Stimulated activated CD4-positive, alpha-beta T cell treated with anti-CD3 and anti-CD28 coated beads, Interleukin-1b, Interleukin-23, amount 100 ng/mL, for 1 hour (primary cell): ENCODE measurements at places on chromosomes 13 and 19.

GRCh38 chr13:103134271-103134670 is 68.1 kb upstream of the SLC10A2 start:
- DNase-seq = no peak

- DNase-seq = no peak
Measured at GRCh38 chr13:21826214-21827015, 155.5 kb downstream of the FGF9 start.

GRCh38 chr13:60169239-60170031 is 5.7 kb upstream of the DIAPH3 start:
- no peak for DNase-seq

DNA sequence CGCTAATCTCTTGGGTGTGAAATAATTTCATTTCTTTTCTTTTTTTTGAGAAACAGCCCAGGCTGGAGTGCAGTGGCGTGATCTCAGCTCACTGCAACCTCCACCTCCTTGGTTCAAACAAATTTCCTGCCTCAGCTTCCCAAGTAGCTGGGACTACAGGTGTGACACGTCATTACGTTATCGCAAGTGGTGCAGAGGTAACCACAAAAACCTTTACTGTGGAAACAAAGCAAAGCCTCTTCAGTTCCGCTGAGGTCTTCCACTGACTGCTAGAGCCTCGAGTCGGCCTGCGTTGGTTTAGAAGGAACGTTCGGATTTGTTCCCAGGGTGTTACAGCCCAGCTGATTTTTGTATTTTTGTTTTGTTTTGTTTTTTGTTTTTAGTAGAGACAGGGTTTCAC is 2.0 kb upstream of the ZNF784 start:
- no peak for DNase-seq

DNA sequence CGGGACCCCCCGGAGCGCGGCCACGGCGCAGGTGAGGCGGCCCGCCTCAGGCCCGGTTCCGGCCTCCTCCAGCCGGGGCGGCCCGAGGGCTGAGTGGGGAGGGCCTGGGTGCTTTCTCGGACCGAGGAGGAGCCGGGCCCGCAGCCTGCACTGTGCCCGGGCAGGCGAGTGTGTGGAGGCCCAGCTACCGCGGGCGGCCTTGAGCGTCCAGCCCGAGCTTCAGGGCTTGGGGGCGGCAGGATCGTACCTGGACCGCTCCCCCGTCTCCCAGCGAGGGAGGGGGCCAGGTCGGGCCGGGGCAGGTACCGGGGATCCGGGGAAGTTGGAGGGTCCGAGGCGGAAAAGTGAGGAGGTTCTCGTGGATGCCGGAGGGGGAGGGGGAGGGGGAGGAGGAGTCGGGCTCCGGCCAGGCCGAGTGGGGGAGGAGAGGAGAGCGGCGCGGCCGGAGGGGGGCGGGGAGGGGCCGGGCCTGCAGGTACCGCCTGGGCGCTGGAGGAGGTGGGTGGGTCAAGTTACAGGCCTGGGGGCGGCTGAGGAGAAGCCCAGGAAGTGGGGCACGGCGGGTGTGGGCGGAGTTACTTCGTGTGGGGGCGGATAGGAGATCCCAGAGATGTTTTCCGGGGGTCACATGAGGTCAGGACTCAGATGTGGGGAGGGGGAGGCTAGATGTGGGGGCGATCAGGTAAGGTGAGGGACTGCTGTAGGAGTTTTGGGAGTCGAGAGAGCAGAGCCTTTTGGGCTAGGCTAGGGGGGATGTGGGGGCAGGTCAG is 545 bp downstream of the NACC1 start:
- DNase-seq = no peak

DNA sequence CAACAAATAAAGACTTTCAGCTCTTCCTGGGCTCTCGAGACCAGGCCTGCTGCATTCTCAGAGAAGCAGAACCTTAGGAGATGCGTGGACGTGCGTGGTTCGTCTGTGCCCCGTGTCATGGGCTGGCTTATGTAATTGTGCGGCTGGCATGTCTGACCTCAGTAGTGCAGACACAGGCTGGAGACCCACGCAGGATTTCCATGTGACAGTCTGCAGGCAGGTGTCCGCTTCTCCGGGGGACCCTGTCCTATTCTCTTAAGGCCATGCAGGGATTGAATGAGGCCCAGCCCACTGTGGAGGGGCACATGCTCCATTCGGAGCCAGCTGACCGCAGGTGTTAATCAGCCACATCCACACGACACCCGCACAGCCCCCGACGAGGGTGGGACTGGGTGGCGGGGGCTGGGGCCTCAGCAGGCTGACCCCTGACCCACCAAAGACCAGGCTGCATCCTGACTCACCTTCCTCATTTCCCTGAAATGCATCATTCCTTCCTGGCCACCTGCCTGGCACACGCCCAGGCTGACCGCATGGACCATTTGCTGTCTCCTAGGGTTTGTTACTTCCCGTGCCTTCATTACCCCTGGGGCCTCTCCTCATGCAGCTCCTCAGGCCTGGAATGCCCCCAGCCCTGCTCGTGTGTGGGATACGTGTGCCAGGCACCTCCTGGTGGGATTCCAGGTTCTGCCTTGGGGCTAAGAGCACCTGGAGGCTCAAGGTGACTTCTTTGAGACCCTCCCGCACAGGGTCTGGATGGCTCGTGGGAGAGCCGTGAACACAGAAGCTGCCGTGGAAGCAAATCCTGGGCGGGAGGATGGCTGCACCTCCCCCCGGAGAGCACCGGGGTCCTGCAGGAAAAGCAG is 10.7 kb upstream of the MCF2L start:
- no peak for DNase-seq

- no peak for DNase-seq
Measured at GRCh38 chr19:8311461-8312260, 3.5 kb upstream of the CD320 start.

DNA sequence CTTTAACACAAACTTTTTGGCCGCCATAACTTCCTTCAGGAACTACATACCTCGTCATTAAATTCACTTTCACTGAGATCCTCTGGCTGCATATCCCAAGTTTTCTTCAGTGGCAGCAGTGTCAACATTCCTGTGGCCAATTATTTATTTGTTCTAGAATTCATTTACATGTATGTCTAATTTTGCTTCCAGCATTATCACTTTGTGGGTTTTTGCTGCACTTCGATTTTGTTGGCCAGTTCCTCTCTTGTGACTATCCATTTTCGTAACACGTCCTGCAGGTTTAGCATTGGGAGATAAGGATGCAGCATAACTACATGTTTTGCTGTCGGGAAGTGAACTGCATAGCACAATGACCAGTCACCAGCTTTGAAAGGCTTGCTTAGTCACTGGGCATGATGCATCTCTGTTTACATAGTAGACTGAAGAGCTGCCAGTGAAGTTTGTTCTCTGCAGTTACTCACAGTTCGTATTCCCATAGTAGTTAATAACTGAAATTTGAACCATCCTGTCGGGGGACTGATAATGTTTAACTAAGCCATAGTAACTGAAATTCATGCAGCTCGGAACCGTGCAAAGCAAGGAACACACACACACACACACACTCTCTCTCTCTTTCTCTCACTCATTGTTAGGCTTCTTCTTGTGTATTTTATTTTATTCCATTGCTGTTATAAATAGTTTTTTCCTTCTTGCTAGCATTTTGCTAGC is 28.3 kb downstream of the ZNF507 start:
- DNase-seq = no peak

GRCh38 chr13:58165617-58166016 is 534.1 kb downstream of the PCDH17 start:
- no peak for DNase-seq

DNA sequence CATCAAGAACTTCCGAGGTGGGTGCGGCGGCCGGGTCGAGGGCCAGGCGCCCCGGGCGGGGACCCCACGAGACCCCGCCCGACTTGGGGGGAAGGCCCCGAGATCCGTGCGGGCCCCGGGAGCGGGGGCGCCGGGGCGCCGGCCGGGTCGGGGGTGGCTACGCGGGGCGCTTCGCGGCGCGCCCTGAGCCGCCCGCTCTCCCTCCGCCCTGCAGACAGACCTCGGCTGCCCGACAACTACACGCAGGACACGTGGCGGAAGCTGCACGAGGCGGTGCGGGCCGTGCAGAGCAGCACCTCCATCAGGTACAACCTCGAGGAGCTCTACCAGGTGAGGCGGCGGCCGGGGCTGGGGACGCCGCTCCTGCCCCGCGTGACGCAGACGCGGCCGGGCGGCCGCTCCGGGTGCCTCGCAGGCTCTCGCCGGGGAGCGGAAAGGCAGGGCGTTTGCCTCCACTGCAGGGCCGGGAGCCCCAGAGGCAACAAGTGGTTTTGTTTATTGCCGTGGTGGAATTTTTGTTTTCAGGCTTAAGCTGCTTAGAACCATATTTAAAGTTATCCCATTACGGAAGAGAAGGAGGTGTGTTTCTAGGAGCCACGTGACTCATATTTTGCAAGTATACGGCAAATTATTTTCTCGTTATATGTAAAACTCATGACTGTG is 477 bp downstream of the CUL4A start:
- peak; percentile 37 for DNase-seq

DNA sequence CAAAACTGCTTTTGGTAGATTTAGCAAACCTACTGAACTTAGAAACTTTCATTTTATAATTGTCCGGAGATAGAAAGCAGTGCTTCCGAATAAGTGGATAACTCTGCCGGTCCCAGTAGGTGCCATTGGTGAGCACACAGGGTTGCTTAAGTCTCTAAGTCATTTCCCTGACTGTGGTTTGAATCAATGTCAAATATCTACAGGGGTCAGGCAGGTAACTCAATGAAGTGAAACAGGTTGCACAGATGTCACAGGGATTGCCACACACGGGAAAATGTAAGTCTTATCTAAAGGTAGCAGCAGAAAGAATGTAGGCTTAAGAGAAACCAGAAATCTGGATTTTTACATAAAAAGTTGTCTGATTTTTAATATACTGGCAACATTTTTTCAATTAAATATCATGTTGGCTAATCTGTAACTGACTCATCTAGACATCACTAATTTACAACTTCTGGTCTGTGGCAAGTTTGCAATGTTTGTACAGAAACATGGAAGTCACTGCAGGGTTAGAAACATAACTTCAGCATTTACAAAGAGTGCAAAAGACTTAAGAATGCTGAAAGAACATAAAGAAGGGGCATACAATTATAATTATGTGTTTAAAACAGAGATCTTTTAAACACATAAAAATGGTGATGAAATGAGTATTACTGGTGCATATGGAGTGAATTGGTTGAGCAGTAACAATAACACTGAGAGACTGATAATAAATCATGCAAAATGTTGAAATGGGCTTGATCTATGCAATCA is 14.3 kb upstream of the LRRC63 start:
- no peak for DNase-seq

- no peak for DNase-seq
Measured at GRCh38 chr13:105894697-105895096, 640.8 kb downstream of the EFNB2 start.

DNA sequence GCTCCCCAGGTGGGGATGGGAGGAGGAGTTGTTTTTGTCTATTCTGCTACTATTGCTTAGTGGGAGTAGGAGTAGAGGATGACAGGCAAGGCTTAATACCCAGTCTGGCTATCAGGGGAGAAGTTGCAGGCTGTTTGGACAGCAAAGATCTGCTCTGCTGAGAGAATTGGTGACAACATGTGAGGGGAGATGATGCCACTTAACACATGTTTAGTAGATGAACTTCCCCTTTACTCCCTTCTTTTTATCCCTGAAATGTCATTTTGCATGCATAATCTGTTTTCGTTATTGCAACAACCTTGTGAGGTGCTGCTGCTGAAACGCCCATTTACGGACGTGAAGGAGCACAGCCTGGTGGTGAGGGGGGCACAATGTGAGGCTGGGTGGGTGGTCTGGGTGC is 3.0 kb upstream of the CYP4F12 start:
- no peak for DNase-seq

DNA sequence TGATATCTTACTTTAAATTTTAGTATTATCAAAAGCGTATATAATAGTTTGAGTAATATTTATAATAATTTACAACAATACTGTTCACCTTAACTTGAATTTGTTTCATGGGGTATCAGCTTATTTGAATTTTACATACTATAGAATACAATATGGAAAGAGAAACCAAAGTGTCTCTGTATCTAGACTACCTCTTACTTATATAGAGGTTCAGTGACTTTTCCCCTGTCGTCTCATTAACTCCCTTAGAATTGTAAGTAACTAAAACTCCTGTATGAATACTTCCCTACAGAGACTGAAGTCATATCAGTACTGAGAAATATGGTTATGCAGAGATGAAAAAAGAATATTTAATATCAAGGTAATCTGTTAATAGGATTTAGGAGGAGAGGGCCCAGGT is 26.8 kb downstream of the COG6 start:
- DNase-seq = no peak

DNA sequence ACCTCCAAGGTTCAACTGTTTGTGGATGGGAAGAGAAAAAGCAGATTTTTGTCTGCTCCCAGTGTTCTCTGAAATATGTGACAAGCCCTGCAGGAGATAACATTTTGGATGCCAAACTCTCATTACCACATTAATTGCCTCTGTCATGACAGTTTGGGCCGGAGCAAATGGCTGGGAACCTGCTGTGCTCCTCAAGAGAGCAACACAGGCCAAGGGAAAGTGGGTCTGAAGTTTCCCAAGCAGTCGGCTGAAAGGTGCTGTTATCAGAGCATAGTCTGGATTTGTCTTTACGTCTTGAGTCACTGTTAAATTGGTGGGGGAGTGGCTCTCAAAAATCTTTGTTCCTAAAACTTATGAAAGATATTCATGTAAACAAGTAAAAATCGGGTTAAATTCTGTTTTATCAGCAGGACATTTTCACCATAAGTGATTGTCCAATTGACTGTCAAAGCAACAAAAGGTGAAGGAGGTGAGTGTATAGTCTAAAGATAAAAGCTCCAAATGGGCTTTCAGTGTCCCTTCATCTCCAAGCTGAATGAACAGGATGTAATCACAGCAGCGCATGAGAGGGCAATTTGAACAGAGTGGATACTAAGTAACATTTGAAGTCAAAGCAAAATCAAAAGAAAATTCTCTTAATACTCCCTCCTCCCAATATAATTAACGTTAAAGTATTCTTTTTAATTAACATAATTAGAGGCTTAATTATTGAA is 844.8 kb downstream of the PCDH17 start:
- DNase-seq = no peak

GRCh38 chr13:96792736-96793403 is 201.4 kb downstream of the OXGR1 start:
- DNase-seq = no peak

GRCh38 chr19:19106056-19106551 is 32.2 kb downstream of the TMEM161A start:
- no peak for DNase-seq

GRCh38 chr13:107216046-107216755 is 648.3 kb upstream of the ARGLU1 start:
- no peak for DNase-seq

DNA sequence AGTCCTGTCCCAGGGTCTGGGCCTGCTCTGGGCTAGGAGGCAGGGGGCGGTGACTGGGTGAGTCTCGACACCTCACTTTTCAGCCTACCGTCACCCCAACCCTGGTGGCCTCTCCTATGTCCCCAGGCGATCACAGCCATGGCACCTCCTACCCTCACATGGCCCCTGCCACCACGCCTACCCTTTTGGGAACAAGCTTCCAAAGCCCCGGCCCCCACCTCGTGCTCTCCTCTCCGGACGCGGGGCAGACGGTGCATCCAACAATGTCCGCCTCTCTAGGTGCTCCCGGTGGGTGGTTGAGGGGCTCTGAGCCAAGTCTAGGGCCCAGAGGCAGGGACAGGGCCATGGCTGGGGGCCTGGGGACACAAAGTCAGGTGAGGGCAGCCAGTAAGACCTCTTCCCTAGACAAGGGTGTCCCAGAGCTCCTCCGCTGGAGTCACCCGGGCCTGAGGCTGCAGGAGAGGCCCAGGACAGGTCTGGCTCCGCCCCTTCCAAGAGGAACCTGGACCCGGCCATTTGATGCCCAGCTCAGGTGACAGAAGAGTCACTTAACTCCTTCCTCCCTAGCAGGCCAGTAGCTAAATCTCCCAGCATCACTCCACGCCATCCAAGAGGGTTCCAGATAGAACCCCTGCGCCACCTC is at the start of gene SYNE4:
TSS of gene SYNE4 (minus strand) at position 478 of the 643 bp plus-strand sequence. CDS start at position 346, 132 bp downstream.
- no peak for DNase-seq
